Hepatic stellate cell (primary cell): ENCODE measurements at places on chromosomes 5 and 9.

DNA sequence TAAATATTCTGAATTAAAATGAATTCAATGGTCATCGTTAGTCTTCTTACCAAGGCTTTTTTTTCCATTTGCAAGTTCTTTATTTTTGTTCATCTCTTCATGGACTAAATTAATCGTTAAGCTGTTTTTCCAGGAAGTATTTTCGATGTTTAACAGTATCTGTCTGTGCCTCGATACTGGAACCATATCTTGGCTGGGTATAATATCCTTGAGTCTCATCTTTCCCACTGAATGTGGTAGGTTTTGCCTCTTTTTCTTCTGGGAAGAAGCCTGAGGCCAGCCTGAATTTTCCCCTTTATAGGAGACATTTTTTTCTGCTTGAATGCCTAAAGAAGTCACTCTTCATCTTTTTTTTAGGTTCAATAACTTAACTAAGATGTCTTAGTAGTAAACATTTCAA, 4.0 kb upstream of the SEPTIN8 start:
- no peak for DNase-seq

DNA sequence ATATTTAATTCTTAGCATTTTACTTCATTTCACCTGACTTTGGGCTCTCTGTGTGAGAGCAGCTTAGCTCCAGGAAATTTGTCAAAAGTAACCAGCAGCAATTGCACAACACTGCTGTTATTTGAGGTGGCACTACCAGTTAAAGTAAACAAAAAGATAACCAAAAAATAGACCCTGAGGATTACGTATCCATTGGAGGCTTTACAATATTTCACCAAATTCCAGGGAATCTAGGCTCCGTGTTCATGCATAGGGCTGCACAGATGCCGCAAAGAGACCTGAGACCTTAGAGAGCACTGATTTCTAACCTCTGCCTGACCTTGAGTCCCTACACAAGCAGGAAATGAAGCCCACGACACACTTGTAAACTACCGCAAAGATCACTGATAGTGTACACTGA, 1392.7 kb upstream of the CDH6 start:
- no peak for DNase-seq

GRCh38 chr5:164597293-164597900, 1092.0 kb downstream of the MAT2B start:
- no peak for DNase-seq

DNA sequence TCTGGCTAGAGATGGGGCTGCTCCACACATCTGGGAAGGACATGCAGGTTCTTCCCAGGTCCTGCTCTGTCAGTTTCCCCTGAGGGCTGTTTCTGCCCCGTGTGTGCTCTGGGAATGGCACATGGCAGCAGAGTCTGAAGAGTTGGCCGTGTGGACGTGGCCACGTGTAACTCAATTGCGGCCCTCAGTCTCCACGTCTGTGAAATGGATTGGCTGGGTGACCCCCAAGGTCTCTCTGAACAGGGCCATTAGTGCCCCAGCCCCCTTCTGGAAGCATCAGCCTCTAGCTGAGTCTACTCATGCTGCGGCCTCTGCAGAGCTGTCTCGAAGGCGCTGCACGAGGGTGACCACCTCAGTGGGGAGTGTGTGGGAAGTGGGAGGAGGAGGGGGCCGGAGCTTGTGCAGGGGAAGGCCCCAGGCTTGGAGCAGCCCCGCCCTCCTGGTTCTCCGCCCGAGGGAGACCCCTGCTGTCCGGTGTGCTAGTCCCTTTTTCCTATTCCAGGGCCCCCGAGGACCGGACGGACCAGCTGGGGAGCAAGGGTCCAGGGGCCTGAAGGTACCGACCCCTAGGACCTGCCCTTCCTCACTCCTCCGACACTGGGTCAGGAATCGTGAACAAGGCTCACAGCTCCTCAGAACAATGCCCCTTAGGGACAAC, 58.9 kb upstream of the ORM1 start:
- DNase-seq = no peak

GRCh38 chr5:176570044-176570443, 20.9 kb downstream of the CDHR2 start:
- peak; percentile 38 for DNase-seq
